H4 (cell line): ENCODE measurements at places on chromosomes 5 and 9. TPM values are rescaled to one million over a fixed set of nuclear protein-coding genes. Genes with fewer than 3 reads are reported as not detected.

CETN3 gene
- total RNA-seq, result 25.8 and 26.0 TPM in 2 replicates

KCTD16 gene
- 0.21 and 0.37 TPM in 2 replicates for total RNA-seq

FEM1C gene
- 8.6 and 10.2 TPM in 2 replicates for total RNA-seq

CMYA5 gene
- total RNA-seq, result 0.02 and 0.08 TPM in 2 replicates

TMEM252 gene
- total RNA-seq, result not detected in 2 replicates

SPEF2 gene
- total RNA-seq, result 5.0 and 7.8 TPM in 2 replicates

SLC6A18 gene
- not detected in 2 replicates for total RNA-seq

FRRS1L gene
- not detected in 2 replicates for total RNA-seq

DPYSL3 gene
- 65.2 and 83.9 TPM in 2 replicates for total RNA-seq

SYK gene
- total RNA-seq, result 0.76 and 0.99 TPM in 2 replicates

NR2F1 gene
- 6.5 and 10.3 TPM in 2 replicates for total RNA-seq

CDH9 gene
- not detected in 2 replicates for total RNA-seq

PCDHGC5 gene
- total RNA-seq, result 0.06 and 0.18 TPM in 2 replicates

TAF1L gene
- not detected in 2 replicates for total RNA-seq

SHISAL2B gene
- not detected in 2 replicates for total RNA-seq

ANGPTL2 gene
- 8.8 and 13.9 TPM in 2 replicates for total RNA-seq

CA9 gene
- 1.3 and 2.1 TPM in 2 replicates for total RNA-seq

BTNL8 gene
- total RNA-seq, result not detected in 2 replicates

AFAP1L1 gene
- total RNA-seq, result 2.0 and 3.2 TPM in 2 replicates

PCA3 gene
- total RNA-seq, result not detected in 2 replicates

SLC45A2 gene
- not detected in 2 replicates for total RNA-seq

BARHL1 gene
- total RNA-seq, result not detected in 2 replicates

RANBP3L gene
- 1.6 and 8.7 TPM in 2 replicates for total RNA-seq

STPG3 gene
- not detected in 2 replicates for total RNA-seq

ARL14EPL gene
- total RNA-seq, result 1.3 TPM in 1 of 2 replicates, not detected in the other

CCL28 gene
- not detected in 2 replicates for total RNA-seq

PITX1 gene
- total RNA-seq, result 27.0 and 32.6 TPM in 2 replicates

TMEM174 gene
- not detected in 2 replicates for total RNA-seq

ZFP37 gene
- 2.3 and 2.4 TPM in 2 replicates for total RNA-seq
